BJ (cell line): ENCODE measurements at places on chromosomes 4 and X.

- DNase-seq, result no peak
Observed at GRCh38 chrX:44873415-44874276, 658 bp downstream of the KDM6A start.

GRCh38 chr4:110514889-110515479, 39.0 kb downstream of the ENPEP start:
- DNase-seq, result no peak

- no peak for DNase-seq
Observed at GRCh38 chrX:31988975-31989374, 917.1 kb upstream of the FTHL17 start.

DNA sequence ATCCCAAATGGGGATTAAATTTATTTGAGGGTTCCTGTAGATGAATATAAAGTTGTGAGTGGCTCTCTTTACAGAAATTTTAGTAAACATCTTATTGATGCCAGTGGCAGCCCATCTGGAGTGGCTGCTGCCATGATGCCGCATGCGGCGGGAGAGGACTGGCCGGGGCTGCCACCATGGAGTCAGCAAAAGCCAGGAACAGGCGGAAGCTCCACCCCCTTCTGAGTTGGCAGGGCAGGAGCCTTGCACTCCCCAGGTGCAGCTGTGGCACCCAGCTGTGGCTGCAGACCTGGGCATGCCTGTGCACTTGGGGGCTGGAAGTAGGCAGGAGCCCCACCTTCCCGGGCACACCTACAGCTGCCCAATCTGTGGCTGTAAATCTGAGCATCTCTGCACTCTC, 92.3 kb downstream of the KCNIP4 start:
- no peak for DNase-seq

DNA sequence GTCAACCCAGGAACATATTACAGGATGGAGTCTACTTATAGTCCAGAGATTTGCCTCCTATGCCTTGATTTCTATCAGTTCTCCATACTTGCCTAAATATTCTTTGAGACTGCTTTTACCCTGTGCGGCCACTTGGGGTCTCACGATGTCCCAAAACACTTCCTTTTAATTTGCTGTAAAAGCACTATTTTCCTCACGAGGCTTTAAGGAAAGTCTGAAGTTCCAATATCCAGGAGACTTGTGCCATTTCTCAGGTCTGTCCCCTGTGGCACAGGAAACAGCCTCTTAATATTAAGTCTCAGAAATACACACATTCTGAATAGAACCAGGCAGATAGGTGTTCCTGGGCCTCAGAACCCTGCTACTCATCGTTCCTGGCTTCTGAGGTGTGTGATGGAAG, 142.9 kb downstream of the TMEM164 start:
- no peak for DNase-seq

DNA sequence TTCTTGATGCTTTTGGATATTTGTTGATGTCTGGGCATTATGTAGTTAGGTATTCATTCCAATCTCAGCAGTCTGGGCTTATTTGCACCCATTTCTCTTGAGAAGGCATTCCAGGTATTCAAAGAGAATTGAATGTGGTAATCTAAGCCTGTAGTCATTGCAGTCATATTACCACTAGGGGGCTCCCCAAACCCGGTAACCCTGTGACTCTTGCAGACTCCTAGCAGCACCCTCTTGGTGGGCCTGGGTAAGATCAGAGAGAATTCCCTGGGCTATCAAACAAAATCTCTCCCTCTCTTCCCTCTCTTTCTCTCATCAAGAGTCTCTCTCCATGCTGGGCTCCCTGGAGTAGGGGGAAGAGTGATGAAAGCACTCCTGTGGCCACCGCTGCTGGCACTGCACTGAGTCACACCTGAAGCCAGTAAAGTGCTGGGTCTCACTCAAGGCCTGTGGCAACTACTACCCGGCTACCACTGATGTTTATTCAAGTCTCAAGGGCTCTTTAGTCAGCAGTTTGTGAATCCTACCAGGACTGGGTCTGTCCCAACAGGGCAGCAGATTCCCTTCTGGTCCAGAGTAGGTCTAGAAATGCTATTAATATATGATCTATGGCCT, 187.7 kb upstream of the NUDT10 start:
- DNase-seq, result no peak

- DNase-seq, result no peak
Observed at GRCh38 chrX:18351784-18352183, 2.7 kb downstream of the SCML2 start.

GRCh38 chrX:119501511-119502148, 33.4 kb downstream of the SLC25A5 start:
- DNase-seq, result no peak

- peak; percentile 28 for DNase-seq
Observed at GRCh38 chrX:139881572-139881971, 51.3 kb downstream of the ATP11C start.

DNA sequence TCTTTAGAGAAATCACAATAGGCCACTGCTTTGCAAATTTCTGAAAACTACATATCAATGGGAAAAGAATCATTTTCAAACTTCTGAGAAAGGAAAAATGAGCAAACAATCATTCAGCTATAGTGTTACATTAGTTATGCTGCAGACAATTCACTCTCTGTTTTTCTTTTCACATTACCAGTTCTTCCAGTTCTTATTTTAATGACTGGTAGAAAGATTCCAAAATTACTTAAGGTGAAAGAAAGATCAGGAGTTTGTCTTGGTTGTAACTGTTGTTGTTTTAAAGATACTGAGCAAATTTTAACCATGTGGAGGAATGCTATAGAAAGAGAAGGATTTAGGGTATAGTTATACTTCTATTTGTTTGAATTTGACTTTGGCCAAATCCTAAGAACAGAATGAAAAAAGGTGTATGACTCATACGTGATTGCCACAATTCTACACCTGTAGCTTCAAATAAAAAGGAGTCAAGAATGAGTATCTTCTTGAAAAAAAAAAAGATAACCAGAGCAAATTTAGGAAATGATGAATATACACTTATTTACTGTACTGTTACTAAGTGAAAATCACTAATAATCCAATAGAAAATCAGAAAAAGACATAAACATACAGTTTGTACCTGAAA, 21.0 kb upstream of the RASGEF1B start:
- no peak for DNase-seq

DNA sequence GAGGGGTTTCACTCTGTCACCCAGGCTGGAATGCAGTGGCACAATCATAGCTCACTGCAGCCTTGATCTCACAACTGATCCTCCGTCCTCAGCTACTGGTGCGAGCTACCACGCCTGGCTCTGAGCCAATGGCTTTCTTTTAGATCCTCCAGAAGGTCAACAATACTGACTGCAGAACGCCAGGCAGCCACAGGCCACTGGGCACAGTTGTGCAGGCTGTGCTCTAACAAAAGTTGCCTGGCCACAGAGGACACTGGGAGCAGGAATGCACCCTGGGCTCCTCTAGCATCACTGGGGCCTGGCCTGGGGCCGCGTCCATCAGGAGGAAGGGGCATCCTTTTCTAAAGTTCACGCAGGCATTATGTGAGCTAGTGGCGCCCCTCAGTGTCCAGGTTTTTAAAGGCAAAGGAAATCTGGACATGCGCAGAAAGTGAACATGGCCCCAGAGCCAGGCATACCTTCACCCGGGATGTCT, 14.9 kb upstream of the PORCN start:
- DNase-seq, result no peak

DNA sequence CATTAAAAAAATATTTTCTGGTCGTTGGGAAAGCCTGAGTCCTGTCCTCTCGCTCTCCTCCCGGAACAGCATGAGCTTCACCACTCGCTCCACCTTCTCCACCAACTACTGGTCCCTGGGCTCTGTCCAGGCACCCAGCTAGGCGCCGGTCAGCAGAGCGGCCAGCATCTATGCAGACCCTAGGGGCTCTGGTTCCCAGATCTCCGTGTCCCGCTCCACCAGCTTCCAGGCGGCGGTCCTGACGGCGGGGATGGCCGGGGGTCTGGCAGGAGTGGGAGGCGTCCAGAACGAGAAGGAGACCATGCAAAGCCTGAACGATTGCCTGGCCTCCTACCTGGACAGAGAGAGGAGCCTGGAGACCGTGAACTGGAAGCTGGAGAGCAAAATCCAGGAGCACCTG, 807.2 kb upstream of the NDST4 start:
- DNase-seq, result no peak

DNA sequence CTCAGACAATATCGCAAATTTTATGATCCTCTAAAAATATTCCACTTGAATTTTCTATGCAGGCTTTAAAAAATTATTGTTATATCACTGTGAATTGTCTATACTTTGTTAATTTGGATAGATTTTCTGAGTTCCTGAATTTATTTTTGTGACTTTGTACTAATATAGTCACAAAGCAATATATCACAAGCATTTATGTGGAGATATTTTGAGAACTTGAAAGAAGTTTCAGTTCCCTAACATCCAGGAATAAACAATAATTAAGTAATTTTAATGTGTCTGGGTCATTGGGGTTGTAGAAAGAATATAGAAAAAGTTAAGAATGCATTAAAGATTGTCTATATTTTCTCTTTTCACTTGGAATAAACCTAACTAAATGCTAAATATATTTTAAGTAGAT, 32.0 kb downstream of the CXCL8 start:
- no peak for DNase-seq
